ENCODE measurements at places on chromosomes 11 and 22.

DNA sequence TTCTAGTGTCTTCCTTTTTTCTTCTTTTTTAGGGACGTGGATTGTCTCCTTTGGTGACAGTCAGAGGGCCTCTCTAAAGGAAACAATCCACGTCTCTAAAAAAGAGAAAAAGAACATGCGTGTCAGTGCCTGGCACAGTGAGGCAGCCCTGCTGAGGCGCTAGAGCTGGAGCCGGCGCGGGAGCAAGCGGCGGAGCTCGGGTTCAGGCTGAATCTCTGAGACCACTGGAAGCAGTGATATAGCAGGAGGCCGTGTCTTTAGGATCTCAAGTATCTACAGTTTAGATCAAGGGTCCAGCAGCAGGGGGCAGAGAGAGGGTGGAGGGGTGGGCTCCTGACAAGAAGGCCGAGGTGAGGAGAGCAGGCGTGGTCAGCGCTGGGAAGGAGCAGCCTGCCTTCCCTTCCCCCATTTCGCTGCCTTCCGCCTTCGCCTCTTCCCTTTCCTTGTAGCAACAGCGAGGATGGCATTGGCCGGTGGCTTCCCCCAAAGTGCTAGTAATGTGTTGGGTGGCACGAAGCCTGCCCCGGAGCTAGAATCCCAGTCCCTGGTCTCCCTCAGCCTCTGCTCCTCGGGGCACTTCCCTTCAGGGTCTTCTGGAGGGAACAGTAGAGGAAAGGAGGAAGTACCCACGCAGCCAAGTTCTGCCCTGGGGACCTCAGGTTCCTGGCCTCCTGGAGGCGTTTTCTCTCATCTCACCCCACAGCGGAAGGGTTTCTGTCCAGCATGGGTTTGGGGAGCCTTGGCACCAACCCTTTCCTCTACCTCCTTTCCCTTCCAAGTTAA lies 28.2 kb upstream of the RAB1B start:
- no peak for DNase-seq

- DNase-seq, result no peak
These were observed 124.3 kb upstream of the TTC12 start for GRCh38 chr11:113189909-113190667.

DNA sequence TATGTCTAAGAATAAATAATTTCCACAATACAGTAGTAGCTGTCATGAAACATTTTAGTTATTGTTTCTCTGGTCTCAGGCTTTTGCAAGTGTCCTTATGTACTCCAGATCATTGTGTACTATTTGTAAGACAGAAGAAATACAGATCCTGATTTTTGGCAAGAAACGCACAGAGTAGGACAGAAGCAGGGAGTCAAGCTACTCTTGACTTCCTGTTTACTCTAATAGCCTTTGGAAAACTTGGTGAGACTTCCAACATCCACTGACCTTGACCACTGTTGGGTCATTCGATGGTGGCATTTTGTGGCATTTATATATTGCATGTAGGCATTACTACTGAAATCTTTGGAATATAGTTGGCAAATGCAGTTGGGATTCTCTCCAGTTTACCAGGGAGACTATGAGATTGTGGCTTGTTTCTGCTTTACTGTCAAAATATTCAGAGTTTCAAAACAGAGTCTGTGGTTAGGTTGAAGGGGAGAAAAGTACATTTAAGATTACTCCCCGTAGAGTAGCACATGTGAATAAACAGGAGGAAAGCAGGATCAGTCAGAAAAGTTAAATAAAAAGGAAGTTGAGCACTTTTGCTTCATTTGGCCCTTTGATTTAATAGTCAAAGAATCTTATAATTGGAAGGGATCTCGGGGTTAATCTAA lies 726.1 kb upstream of the CCDC90B start:
- no peak for DNase-seq

DNA sequence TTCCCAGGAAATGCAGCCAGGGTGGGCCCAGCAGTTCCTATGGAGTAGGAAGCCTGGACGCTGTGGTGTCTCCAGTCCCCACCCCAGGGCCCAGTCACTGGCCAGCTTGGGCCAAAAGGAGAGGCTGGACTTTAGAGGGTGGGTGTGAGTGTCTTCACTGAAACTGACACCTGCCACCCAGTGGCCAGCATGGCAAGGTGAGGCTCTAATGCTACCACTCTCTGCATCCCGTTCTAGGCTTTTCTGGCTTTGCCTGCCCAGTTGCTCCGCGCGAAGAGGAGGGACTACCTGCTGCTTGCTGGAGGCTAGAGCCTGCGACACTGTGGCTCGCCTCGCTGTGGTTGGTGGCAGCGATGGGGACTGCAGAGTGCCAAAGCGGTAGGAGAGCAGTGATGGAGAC lies 35.4 kb downstream of the C22orf42 start:
- no peak for DNase-seq

DNA sequence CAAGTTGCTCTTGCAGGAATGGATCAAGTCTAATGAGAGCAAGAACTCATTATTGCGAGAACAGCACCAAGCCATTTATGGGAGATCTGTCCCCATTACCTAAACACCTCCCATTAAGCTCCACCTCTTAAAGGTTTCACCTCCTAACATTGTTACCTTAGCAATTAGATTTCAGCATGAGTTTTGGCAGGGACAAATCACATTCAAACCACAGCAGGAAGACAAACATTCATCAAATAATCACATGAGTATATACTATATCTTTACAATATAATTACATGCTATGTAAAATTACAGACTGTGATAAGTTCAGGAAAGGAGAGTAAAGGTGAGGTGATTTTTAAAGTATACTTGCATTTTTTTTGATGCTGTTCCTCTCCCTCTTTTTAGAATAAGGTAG lies 6.6 kb upstream of the TEAD1 start:
- no peak for DNase-seq

All from activated B cell treated with CpG ODN at 0.5 μM for 24 hours (primary cell).